ENCODE measurements at places on chromosomes 12 and 14.

GRCh38 chr12:76551482-76551888 lies 8.1 kb downstream of the OSBPL8 start:
- DNase-seq = no peak

DNA sequence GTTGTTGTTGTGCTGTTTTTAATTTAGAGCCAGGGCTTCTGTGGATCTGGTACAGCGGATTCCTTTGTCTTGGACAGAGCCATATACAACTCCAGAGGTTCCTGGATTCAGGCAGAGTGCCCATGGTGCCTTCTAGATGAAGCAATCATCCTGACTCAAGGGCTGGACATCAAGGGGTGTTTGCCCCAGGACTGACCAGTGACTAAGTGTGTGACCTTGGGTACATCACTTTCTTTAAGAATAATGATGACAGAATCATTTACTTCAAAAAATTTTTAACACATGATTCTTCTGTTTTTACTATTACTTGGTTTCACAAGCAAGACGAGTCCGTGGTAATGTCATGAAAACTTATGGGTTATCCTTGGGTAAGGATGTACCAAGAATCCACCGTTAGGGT lies 397.3 kb downstream of the ZFP36L1 start:
- no peak for DNase-seq

DNA sequence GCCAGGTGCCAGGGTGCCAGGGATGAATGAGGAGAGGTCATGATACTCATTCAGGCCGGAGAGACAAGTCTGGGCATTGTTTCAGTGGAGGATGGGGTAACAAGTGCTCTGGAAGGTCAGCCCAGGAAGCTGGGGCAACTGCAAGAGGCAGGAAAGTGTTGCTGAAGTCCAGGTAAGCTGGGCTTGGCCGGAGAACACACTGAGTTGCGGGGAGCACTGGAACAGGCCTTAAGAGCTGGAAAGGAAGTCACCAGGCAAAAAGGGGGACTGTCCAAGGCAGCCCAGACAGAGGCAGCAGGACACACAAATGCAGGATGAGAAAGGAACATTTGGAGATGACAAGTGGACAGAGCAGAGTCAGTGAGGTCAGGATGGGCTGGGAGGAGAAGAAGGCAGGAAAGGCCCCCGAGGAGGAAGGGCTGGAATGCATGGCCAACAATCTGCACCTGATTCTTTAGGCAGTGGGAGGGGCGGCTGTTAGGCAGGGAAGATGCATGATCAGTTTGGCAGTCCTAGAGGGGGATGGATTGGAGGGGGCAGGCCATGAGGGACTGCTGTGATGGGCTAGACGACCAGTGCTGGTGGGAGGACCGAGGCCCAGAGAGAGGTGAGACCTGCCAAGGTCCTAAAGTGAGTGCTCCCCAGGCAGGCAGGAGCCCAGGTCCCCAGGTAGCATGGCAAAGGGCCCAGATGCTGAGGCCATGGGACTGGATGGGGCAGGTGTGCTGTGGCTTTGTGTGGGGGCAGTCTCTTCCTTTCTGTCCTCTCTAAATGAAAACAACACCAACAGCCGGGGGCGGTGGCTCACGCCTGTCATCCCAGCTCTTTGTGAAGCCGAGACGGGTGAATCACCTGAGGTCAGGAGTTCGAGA lies 17.2 kb upstream of the HHIPL1 start:
- DNase-seq = no peak

DNA sequence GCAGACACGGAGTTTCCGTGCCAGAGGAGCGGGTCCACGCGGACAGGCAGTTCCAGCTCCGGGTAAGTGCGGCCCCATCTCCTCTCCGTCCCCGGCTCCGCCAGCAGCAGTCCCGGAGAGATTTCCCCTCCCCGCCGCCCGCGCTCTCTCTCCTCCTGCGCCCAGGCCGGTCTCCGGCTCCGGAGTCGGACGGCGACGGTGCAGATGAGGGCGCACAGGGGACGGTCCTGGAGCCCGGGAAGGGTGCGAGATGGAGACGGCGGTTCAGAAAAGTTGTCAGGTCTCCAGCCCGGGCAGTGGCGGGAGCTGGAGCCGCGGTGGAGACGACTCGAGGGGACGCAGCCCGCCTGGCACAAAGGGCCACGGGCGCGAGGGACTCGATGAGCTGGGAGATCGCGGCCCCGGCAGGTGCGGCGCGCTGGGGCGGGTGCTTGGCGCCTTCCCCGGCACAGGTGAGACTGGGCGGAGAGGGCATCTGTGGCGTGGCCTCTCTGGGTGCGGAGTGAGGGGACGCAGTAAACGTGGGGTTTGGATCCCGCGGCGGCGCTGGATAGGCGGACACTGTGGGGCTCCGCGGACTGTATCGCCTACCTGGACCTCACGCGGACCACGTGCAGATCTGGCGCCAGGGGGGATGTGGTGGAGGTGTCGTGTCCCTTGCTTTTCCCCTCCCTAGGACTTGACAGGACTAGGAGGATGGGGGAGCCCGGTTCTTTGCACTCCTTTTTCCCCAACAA lies 1540.3 kb upstream of the TMEM132C start:
- DNase-seq = no peak

GRCh38 chr14:105305345-105305744 lies 4.5 kb upstream of the BRF1 start:
- DNase-seq = no peak
